NCI-H1694 treated with DMSO at 0.1 percent for 48 hours (cell line): ENCODE measurements at places on chromosomes 6 and 20.

DNA sequence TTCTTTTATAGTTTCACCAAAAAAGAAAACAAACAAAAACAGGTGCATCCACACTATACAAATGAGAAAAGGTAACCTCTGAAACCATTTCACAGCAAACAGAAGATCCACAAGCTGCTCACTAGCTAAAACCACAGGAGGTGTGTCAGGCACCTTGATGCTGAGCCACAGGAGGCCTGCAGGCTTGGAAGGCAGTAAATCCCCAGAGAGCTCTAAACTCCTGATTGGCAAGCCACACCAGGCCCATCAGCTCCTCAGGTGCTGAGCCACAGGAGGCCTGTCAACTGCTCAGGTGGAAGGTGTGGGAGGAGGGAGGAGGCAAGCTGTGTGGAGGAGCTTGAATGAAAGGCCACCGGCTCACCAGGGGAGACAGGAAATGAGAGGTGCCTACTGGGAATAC is 273.0 kb downstream of the PKHD1 start:
- DNase-seq = no peak

GRCh38 chr6:86118271-86118670 is 475.6 kb upstream of the SYNCRIP start:
- peak; percentile 31 for DNase-seq

DNA sequence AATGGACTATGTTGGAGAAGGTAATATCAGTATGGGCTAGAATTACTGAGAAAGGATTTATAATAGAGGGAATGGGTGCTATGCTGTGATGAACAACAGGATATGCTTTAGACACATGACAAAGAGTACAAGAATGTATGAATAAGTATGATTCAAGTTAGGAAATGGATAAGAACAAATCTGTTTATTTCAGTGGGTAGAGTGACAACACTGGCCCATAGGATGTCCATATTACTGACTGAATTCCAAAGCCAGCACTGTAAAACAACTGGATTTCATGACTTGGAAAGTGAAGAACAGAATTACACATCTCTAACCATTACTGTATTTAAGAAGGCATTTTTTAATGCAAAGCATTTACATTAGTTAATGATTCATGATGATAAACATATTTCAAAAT is 35.9 kb downstream of the EPM2A start:
- no peak for DNase-seq

GRCh38 chr6:17813542-17813941 is 106.8 kb upstream of the NUP153 start:
- DNase-seq = no peak

DNA sequence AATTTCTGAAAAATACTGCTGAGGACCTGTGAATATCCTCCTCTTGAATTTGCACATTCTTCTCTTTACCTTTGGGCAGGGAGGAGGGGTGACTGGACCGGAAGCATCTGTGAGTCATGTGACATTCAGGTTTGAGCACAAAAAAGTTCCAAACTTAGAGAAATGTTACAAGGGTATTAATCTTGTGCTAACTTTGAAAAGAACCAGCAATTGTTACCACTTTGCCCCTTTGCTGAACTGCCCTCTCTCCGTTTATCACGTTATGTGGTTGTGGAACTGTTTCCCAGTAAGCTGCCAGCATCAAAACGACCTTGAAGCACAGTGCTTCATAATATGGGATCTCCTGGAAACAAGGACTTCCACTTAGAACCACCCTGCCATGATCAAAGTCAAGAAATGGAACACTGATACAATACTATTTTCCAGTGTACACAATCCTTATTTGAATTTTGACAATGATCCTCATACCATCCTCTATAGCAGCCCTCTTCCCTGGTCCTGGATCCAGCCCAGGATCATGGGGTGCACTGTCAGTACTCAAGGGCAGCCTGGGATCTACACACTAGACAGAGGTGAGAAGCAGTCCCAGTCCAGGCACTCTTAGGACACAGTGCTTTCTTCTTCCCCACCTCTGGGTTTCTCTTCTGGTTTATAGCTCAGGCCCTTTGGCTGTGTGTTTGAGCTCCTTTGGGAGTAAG is 2.3 kb upstream of the TUBB1 start:
- DNase-seq = no peak
